T-cell (primary cell): ENCODE measurements at places on chromosomes 3 and 15. TPM values are rescaled to one million over a fixed set of nuclear protein-coding genes. Genes with fewer than 3 reads are reported as not detected.

DNA sequence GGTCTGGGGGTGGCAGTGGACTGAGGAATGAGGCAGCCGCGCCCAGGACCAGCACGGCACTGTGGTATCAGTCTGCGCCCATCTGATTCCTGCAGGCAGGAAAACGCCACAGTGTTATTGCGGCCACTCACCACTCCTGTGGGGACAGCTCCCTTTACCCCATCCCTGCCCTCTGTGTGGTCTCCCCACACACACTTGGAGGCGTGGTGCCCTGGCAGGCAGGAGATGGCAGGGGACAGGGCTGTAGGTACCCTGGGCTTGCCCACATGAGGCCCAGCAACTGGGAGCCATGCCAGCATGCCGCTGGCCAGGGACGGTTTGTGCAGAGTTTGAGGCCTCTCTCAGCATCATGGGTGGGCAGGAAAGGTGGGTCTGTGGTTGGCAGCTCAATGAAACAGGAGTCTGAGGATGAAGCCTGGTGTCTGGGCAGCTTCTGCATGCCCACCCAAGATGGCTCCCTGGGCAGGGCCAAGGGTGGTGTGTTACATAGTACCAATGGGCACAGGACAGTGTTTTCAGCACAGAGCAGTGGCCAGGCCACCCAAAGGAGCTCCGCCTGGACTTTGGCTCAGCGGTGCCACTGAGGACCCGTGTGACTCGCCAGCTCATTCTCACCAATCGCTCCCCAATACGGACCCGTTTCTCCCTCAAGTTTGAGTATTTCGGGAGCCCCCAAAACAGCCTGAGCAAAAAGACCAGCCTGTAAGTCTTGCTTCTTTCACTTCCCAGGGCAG lies 27.2 kb downstream of the ACAA1 start:
- no peak for DNase-seq
- no peaks in the 10 kb centered on the region for H3K36me3 ChIP-seq
- H3K4me3 ChIP-seq: no peak overlapping the region
- H3K4me1 ChIP-seq: no peaks in the 10 kb centered on the region

LRRN1 gene
- 0.20 TPM for total RNA-seq

TEX55 gene
- not detected for total RNA-seq

DNA sequence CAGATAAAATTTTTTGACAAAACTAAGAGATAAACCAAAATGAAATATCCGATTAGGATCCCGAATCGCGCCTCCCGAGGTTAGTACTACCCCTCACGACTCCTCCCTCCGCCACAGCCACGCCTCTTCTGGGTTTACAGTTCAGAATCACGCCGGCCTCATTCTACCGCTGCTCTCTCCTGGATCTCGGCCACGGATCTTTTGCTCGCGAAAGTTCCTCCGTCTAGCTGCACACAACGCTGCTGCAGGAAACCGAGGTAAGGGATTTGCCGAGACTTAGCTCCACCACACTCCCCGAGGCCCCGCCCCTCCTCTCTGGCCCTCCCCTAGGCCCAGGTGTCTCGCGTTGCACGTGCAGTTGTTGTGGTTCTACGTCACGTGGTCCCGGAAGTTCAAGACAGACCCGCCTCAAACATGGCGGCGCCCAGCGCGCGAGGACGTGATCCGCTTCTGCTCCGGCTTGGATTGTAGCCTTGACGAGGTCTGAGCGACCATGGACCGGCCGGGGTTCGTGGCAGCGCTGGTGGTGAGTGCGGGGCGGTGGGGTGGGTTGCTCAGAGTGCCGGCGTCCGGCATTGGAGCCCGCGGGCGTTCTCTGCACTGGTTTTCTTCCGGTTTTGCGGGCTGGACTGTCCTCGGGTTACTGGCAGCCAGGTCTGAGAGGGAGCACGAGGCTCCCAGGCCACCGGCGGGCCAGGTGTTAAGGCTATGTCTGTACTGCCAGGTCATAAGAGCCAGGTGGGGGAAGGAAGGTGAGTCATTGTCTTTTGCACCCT lies at the start of gene SLC25A26:
Gene SLC25A26 (plus strand): TSS at position 400 of the 776 bp plus-strand sequence. CDS start 94 bp downstream, at position 494.
- peak within 1 kb of the TSS; percentile 66 for H3K27ac ChIP-seq
- H3K27me3 ChIP-seq: no peaks in the 10 kb centered on the region
- peak within 1 kb of the TSS; percentile 74 for H3K4me3 ChIP-seq
- DNase-seq: peak; percentile 99

GRCh38 chr3:33117461-33117860 lies 3.6 kb downstream of the CRTAP start:
- no peaks in the 10 kb centered on the region for H3K27me3 ChIP-seq
- H3K27ac ChIP-seq: no peak overlapping the region
- no peaks in the 10 kb centered on the region for H3K36me3 ChIP-seq
- no peak overlapping the region for H3K4me3 ChIP-seq
- no peak for DNase-seq

GRCh38 chr3:12585970-12586369 lies 29.1 kb downstream of the MKRN2 start:
- peaks cover 35% of the 10 kb centered on the region for H3K36me3 ChIP-seq
- H3K4me1 ChIP-seq: no peaks in the 10 kb centered on the region

DNA sequence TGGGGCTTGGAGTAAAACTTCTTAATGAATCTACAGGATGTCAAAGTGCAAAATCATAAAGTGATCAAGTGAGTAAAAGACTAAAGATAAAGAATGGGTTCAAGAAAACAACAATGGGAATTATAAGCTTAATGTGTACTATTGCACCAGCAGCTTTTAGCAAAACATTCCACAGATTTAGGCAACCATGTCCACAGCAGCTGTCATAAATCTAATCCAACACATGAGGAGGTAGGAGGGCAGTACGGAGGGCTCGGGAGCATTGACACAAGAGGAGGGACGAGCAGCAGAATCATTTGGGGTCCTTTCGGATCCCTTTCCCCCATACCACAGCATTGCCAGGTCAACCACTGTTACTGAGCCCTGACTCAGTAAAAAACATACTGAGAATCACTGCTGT lies 464.3 kb upstream of the WNT5A start:
- no peak overlapping the region for H3K27ac ChIP-seq
- DNase-seq: no peak
- no peaks in the 10 kb centered on the region for H3K27me3 ChIP-seq
- no peaks in the 10 kb centered on the region for H3K36me3 ChIP-seq

AGBL1 gene
- not detected for total RNA-seq

GRCh38 chr3:171439996-171440395 lies 20.2 kb downstream of the TNIK start:
- no peak overlapping the region for H3K27ac ChIP-seq
- H3K4me3 ChIP-seq: no peak overlapping the region
- H3K36me3 ChIP-seq: peaks cover 4% of the 10 kb centered on the region

- no peaks in the 10 kb centered on the region for H3K36me3 ChIP-seq
- H3K27me3 ChIP-seq: no peaks in the 10 kb centered on the region
- H3K27ac ChIP-seq: no peak overlapping the region
- H3K4me1 ChIP-seq: no peaks in the 10 kb centered on the region
- DNase-seq: no peak
Observed at GRCh38 chr15:35107122-35107521, 22.0 kb upstream of the NANOGP8 start.

DNA sequence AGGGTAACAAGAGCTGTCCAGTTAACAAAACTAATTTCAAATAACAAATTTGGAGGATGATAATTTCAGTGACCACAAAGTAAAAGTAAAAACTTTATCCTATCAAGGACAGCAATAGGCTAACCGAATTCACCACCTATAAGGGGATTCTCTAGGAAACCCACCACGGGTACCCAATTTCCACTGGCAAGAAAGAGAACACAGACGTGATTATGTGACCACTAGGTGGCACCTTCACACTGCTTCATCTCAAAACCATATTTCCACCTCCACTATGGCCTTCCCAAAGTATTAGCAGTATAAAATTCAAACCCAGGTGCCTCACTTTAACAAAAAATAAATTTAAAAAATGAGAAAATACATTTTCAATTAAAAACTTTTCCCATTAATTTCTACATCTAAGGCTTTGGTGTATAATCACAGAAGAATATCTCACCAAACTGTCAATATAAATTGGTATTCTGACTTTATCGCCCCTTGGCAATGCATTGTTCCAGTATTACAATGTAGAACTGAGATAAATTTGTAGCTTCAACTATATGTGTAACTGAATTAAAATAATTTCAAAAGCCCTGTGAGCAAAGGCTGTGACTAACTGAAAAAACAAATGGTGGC lies 96.5 kb downstream of the FSIP1 start:
- no peaks in the 10 kb centered on the region for H3K27me3 ChIP-seq
- no peak overlapping the region for H3K27ac ChIP-seq
- H3K4me1 ChIP-seq: no peaks in the 10 kb centered on the region
- DNase-seq: no peak
- H3K4me3 ChIP-seq: no peak overlapping the region
- no peaks in the 10 kb centered on the region for H3K36me3 ChIP-seq

- H3K4me3 ChIP-seq: no peak overlapping the region
- DNase-seq: no peak
- no peak overlapping the region for H3K27ac ChIP-seq
- peaks cover 20% of the 10 kb centered on the region for H3K4me1 ChIP-seq
- no peaks in the 10 kb centered on the region for H3K36me3 ChIP-seq
Observed at GRCh38 chr3:68060191-68060590, 405.8 kb upstream of the SUCLG2 start.

DNA sequence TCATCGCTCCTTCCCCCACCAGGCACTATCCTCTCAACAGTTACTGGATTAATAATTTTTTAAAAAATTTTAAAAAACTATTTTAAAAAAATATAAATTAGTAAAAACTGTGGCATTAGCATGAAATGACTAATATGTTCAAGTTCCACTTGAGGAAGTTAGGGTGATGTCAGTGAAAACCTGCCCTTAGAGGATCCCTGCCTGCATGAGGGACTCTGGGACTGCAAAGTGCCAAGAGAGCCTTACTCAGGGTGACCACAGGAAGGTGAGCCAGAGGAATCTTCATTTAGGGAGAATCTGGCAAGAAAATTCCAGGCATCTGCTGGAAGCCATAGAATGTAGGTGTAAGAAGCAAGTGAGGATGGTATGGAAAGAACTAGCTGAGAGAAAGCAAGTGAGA lies 157.7 kb upstream of the BCL6 start:
- H3K36me3 ChIP-seq: no peaks in the 10 kb centered on the region
- no peak overlapping the region for H3K4me3 ChIP-seq
- H3K4me1 ChIP-seq: no peaks in the 10 kb centered on the region
- no peak overlapping the region for H3K27ac ChIP-seq
- H3K27me3 ChIP-seq: no peaks in the 10 kb centered on the region

- no peaks in the 10 kb centered on the region for H3K27me3 ChIP-seq
- H3K36me3 ChIP-seq: no peaks in the 10 kb centered on the region
- H3K27ac ChIP-seq: no peak overlapping the region
- no peak for DNase-seq
- H3K4me3 ChIP-seq: no peak overlapping the region
- no peaks in the 10 kb centered on the region for H3K4me1 ChIP-seq
Observed at GRCh38 chr15:61063875-61064320, 165.2 kb downstream of the RORA start.

C3orf80 gene
- 0.35 TPM for total RNA-seq

DNA sequence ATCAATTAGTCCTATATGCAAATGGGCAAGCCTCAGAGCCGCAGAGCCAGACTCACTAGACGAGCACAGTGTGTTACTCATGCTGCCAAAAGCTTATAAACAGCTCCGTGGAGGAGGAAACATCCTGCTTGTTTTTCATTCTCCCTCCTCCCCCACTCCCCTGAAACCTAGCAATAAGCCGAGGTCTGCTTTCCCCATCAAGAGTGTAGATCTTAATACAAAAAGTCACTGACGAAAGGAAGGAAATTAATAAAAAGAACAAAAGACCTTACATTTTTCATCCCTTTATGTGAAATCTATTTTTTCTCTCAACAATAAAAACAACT lies 88.5 kb downstream of the XXYLT1 start:
- no peaks in the 10 kb centered on the region for H3K36me3 ChIP-seq
- no peak for DNase-seq
- H3K27ac ChIP-seq: no peak overlapping the region
- no peaks in the 10 kb centered on the region for H3K27me3 ChIP-seq
